ENCODE measurements at places on chromosomes 4 and X.

- no peak for DNase-seq
Observed at GRCh38 chrX:48451708-48452107, 18.4 kb downstream of the SLC38A5 start.

- DNase-seq = no peak
Observed at GRCh38 chrX:116276261-116276660, 105.7 kb downstream of the AGTR2 start.

- DNase-seq = no peak
Observed at GRCh38 chr4:163913571-163913970, 419.1 kb downstream of the TMA16 start.

DNA sequence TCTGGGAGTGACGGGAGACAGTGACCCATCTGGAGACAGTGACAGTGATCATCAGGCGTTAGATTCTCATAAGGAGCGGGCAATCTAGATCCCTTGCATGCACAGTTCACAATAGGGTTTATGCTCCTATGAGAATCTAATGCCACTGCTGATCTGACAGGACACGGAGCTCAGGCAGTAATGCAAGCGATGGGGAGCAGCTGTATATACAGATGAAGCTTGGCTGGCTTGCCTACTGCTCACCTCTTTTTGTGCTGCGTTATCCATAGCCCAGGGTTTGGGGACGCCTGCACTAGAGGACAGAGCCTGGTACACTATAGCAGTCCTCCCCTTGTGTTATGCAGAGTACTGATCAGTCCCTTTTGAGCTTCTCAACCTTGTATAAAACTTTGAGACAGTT is 23.5 kb downstream of the NFKB1 start:
- no peak for DNase-seq

GRCh38 chr4:92074839-92075238 is 228.9 kb upstream of the GRID2 start:
- DNase-seq = no peak

GRCh38 chrX:42515939-42516338 is 262.0 kb downstream of the PPP1R2C start:
- DNase-seq = peak; percentile 26

GRCh38 chr4:6288342-6288741 is 18.7 kb downstream of the WFS1 start:
- no peak for DNase-seq

- no peak for DNase-seq
Observed at GRCh38 chr4:22235698-22236097, 280.2 kb downstream of the ADGRA3 start.

DNA sequence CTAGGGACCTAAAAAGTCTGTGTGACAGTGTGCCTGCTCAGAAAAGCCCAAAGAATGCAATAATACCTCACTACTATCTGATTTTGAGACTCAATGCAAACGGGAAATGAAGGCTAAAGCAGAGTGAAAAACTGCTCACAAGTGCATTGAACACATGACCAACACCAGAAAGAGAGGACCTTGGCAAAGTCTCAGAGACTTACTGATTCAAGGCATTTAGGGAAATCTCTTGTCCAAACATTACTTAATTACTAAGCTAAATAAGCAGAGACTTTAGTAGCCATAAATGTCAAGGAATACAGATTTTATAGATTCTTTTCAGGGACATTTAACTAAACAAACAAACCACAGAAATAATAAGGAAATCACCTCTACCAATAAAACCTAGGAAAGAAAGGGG is 916.0 kb downstream of the FSTL5 start:
- DNase-seq = no peak

- no peak for DNase-seq
Observed at GRCh38 chr4:78292341-78292740, 235.2 kb downstream of the FRAS1 start.

DNA sequence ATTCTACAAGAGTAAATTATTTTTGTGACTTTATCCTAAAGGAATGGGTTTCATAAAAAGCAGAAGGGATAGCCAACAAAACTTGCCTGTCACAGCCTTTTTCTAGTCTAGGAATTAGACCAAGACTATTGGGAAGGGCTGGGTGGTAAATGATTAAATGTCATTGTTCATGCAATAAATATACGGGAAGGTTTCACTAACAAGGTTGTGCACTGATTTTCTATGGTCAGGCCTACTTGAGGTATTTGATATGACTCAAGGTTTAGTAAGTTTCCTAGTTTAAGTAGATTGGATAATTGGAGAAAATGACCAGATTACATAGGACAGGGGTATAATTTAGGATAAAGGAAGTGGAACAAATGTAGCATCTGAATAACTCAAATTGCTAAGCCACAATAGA is 249.1 kb upstream of the BMP3 start:
- peak; percentile 2 for DNase-seq

- no peak for DNase-seq
Observed at GRCh38 chr4:41857226-41857641, 78.0 kb upstream of the TMEM33 start.

DNA sequence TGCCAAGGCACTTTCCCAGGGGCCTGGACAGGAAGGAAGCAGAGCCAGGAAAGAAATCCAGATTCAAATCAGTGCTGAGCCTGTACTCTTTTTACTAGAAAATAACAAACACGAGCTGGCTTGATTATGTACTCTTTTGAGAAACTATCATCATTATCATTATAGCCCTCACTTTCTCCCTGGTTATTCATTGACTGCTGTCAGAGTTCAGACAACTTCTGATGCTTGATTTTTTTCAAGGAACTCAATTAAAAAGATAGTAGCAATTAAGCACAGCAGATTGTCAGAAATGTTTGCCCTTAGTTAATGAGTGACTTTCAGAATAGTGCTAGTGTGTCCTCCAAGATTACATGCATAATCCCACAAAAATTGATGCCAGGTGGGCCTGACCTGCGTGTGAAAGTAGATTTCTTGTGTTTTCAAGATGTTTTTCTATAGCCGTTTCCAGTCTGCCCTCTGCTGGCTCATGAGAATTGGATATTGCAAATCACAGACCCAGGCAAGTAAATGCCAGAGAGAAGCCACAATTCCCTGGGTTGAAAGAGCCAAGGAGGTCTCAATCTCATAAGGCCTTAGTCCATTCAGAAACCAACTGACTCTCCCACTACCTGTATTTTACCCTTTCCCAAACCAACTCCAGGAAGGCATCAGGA is 14.3 kb upstream of the PNPLA4 start:
- peak; percentile 11 for DNase-seq

GRCh38 chrX:16160729-16161128 is 6.6 kb upstream of the MAGEB17 start:
- peak; percentile 91 for DNase-seq

- DNase-seq = peak; percentile 75
Observed at GRCh38 chrX:110403441-110404238, 45.0 kb downstream of the RTL9 start.

GRCh38 chr4:57078685-57079521 is 31.3 kb downstream of the IGFBP7 start:
- DNase-seq = no peak

- no peak for DNase-seq
Observed at GRCh38 chr4:14028862-14029261, 401.3 kb upstream of the BOD1L1 start.

DNA sequence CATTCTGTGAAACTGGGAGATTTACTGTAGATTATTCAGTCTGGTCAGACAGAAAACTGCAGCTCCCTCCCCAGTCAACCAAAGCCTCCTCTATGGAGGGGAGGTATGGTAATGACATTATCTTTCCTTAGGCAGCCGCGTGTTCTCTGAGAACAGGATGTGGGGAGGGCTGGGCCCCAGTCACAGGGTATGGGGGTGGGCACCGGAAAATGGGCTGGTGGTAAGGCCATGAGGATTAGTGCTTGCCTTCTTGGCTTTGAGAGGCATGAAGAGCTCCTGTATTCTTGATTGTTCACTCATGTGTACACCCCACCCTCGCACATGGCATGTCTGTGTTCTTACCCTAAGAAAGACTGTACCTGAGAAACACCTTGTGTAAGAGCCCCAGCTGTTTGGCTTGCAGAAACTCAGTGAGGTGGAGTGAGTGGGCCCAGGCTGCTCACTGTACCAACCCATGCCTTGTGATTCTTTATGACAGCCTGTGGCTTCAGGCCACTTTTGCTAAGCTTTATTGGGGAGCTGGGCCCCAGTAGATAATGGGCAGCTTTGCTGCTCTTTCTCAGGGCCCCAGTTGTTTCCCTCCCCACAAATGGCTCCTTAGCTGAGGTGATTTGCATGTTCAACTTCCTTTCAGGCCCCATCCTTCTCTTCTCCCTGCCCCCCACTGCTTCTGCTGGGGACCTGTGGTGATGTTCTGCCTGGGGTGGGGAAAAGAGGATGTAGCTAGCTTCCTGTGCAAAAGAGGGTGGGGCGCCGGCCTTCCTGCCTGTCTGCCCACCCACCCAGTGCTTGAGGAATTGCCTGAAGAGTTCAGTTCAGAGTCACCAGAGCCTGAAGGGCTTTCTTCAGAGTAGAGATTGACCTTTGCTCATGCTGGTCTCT is 30.7 kb downstream of the MSN start:
- DNase-seq = no peak

DNA sequence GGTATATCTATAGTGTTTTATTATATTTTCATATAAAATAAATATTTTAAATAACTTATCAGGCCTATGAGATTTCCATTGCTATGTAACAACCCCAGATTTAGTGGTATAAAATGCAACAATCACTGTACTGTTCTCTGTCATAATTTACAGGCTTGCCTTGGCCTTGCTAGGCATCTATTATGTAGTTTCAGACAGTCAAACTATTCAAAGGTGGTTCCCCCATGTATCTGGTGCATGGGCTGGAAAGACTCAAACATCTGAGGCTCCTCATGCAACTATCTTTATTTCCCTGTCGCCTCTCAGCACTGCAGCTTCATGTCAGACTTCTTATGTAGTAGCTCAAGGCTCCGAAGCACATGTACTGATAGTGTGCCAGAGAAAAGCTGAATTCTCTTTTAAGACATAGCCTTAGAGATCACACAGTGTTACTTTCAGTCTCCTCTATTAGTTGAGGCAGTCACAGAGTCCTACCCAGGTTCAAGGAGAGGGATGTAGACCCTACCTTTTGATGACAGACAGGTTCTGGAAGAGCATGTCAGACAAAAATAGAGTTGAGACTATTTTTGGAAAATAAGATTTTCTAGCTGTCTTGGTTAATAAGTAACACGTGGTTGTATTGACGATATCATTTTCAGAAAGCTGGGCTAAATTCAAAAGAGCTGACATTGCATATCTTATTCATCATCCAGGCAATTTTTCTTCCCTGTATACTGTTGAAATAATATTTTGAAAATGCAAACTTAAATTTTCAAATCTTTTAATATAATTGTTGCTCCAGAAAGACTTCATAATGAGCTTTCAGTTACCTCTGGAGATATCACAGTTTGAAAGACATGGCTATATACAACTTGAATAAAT is 19.4 kb downstream of the MTTP start:
- DNase-seq = no peak

GRCh38 chr4:11765849-11766453 is 337.3 kb upstream of the HS3ST1 start:
- no peak for DNase-seq

DNA sequence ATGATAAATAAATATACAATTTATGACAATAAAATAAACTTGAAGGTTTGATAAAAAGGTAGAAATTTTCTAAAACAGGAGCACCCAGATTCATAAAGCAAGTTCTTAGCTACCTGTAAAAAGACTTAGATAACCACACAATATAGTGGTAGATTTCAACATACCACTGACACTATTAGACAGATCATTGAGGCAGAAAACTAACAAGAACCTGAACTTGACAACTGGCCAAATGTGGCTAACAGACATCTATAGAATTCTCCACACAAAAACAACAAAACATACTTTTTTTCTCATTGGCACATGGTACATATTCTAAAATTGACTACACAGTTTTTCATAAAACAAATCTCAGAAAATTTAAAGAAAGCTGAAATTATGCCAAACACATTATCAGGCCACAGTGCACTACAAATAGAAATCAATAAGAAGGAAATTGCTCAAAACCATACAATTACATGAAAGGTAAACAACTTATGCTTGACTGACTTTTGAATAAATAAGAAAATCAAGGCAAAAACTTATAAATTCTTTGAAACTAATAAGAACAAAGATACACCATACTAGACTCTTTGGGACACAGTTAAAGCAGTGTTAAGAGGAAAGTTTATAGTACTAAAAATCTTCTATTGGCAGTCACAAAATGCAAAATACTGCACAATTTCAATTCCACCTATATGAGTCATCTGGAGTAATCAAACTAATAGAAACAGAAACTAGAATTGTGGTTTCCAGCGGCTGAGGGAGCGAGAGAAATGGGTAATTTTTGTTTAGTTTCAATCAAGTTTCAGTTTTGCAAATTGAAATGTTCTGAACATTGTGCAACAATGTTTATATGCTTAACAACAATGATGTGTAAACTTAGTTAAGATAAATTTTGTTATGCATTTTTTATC is 925.6 kb downstream of the SH3BGRL start:
- no peak for DNase-seq

DNA sequence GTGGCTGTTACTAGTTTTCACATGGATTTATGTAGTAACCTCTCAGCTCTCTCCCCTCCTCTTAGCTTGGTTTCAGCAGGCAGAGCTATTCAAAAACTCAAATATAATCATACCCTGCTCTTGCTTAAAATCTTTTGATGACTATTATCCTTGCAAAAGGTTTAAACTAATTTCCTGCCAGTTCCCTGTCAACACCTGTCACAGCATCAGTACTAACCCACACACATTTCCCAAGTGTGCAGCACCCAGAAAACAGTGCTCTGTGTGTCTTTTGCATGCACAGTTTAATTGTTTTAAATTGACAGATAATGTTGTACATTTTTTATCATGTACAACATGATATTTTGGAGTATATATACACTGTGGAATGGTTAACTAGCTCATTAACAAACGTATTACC is 202.0 kb downstream of the PAPSS1 start:
- no peak for DNase-seq

GRCh38 chr4:127400276-127400675 is 232.5 kb upstream of the INTU start:
- peak; percentile 12 for DNase-seq

- DNase-seq = peak; percentile 83
Observed at GRCh38 chrX:154730253-154730891, 20.5 kb downstream of the GAB3 start.

DNA sequence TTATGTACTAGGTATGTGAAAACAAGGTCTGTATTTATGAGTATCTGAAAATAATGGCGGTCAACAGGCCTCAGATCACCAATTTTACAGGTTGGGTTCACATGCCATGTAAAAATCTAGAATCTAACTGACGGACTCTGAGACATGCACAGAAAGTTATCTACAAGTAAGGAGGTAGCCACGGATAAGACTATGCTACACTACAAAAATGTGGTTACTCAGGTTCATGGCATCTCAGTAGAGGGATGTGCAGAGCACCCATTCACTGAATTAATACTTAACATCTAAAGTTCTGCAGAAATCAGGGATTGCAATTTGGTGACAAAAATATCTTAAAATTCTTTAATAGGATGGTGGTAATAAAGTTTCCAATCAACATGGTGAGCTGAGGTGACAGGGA is 155.9 kb downstream of the APBB2 start:
- peak; percentile 46 for DNase-seq

GRCh38 chr4:152707632-152708031 is 27.8 kb upstream of the TMEM154 start:
- DNase-seq = no peak

DNA sequence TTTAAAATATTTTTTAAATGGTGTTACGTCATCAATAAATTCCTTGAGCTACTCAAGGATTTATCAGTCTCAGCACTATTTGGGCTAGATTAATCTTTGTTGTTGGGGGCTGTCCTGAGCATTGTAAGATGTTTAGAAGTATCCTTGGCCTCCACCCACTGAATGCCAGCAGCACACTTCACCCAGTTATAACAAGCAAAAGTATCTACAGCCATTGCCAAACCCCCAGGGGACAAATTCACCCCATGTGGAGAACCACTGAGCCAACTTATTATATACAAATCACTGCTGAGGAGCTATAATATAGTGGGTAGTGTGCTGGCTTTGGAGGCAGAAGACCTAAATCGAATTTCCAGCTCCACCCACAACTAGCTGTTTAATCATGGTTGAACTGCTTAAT is 58.3 kb downstream of the ATP10D start:
- DNase-seq = no peak

Measured in fibroblast of skin of abdomen (primary cell).